RPMI7951 (cell line): ENCODE measurements at places on chromosomes 2 and 18. TPM values are rescaled to one million over a fixed set of nuclear protein-coding genes. Genes with fewer than 3 reads are reported as not detected.

GRCh38 chr2:55154525-55155030 is 77.5 kb downstream of the CLHC1 start:
- no peak for DNase-seq

- no peak for DNase-seq
Observed at GRCh38 chr2:118823633-118824032, 23.8 kb downstream of the EN1 start.

- DNase-seq = peak; percentile 54
Observed at GRCh38 chr2:226618875-226619605, 180.6 kb downstream of the IRS1 start.

DNA sequence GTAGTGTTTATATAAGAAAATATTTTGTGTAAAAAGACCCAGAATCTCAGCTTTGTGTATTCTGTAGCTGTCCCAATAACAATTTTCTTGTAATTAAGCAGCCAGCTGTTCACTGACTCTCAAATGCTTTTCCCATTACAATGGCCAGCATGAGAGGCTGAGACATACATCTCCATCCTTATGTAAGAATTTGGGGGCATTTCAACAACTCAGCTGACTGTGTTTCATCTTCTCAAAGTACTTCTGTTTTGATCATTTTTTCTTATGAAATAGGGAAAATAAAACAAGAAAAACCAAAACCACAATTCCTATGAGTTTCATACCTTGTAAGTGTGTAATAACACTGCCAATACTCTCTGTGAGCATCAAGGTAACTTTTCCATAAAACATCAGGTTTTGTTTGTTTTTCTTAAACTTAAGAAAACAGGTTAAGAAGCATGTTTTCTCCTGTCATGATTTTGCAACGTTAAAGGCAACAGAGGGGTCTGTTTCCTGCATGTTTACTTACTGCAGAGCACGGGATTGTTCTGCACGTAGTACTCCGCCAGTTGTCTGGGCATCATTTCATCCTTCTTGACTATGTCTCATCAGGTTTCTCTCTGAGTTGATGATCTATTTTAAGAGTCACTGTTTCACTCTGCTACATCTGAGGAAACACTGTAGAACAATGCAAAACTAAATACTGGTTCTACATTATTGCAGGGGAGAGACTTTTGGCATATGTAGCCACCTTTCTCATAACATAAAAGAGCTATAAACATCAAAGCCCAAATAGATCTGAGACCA is 62.9 kb upstream of the CYRIA start:
- DNase-seq = no peak

DNA sequence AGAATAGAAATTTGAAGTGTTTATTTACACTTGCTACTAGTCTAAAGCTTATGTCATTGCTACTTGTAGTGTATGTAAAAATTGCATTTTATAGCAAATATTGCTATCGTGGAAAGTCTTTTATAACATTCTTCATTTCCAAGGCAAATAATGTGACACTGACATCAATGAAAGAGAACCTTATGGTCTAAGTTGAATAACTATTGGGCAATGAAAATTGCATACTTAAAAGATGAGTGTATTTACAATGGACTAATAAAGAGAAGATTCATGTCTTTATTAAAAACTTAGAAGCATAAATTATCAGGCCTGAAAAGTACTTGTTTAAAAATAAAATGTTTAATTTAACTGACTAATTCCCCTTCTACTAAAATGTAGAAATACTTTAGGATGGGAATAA is 82.2 kb downstream of the LRP1B start:
- no peak for DNase-seq

- DNase-seq = no peak
Observed at GRCh38 chr2:60838481-60838880, 42.9 kb upstream of the REL start.

DNA sequence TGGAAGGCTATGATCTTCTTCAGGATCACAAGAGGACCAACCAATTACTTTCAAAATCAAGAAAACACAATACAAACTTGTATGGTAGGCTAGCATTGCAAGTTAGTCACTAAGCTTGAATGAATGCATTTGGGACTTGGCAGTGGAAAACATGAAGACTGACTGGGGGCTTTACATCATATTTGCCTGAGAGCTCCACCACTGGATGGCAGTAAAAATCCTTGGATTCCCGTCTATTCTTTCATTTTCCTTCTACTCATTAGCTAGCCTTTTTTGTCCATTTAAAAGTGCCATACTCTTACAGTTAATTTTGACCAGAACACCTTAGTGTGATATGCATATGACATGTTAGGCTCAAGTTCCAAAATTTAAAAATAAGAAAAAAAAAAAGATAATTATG is 63.5 kb upstream of the RASGRP3 start:
- peak; percentile 80 for DNase-seq

DNA sequence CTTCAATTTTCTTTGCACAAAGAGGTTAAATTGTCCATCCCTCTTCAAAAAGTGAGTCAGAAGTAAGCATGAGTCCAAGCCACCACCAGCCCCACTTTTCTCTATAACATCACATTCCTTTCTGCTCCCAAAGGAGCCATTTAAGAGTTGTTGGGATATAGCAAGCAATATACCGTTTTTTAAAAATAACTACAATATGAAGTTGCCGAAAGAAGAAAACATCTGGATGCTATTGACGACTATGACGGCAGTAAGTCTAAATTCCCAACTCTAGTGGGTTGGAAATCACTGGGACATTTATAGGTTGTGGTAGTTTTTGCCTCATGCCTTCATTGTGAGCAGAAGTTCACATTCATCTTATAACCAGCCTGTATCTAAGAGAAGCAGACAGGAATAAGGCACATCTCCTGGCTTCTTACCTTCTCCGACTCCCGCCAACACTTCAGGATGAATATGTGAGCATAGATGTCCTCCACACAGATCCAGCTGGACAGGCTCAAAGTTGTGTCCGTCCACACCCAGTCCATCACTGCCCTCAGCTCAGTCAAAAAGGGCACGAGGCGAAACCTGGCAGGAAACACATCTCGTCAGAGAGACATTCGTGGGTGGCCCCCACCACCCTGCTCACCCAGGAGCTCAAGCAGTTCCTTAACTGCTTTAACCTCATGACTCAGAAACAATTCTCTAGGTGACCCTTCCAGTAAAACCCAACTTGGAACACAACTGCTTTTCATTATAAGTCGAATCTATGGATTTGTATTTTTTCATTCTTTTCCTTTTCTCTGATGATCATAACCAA is 163.6 kb downstream of the NAPG start:
- DNase-seq = no peak

GRCh38 chr18:70636991-70637390 is 348.1 kb downstream of the SOCS6 start:
- no peak for DNase-seq

GRCh38 chr18:74116633-74117554 is 30.7 kb downstream of the FBXO15 start:
- DNase-seq = peak; percentile 45

DNA sequence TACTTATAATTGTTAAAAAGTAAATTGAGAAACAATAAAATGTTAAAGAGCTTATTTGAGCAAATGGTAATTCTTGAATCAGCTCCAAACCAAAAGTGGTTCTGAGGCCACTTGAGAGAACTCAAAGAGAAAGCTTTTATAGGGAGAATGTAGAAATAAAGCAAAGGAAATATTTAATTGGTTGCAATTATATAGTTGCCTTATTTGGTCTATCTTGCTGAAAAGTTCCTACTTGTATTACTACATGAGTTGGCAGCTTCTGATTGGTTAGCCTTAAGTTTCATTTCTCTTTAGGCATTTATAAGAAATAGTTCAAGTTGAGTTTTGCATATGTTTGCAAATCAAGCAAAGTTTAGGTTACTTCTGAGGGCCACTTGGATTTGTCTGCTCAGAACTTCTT is 38.1 kb downstream of the SCN2A start:
- peak; percentile 4 for DNase-seq

- no peak for DNase-seq
Observed at GRCh38 chr2:207045531-207045930, 106.2 kb downstream of the CPO start.

DNA sequence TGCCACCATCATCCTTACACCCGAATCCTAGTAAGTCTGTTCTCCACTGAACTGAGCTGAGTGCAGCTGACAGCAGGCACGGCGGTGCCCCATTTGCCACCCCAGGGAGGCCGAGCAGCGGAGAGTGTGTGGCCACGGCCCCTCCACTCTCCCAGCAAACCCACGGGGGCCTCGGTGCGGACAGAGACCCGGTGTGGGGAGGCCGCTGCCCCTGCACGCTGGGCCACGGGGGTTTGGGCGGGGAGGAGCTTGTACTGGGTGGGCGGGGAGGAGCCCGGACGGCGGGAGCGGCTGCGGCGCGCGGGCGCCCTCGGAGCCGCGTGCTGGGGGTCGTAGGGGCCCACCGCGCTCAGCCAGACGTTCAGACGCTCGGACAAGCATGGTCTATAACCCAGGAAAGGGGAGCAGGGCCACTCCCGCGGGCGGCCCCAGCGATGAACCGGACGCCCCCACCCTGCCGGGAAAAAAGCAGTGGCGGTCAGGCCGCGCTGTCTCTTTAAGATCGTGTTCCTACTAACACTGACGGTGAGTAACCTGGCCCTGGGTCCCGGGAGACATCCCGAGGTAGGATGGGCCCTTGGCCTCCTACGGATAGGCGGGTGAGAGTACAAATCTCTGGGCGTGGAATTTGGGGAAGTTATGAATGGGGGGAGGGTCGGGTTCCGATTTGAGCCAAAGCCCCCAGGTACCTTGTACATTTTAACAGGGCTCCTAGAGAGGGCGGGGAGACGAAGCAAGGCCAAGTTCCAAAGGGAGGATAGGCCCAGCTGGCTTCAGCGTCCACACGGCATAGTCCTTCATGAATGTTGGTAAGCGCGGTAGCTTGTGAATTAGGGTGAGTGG is at the start of gene ITPRIPL1:
ITPRIPL1 (plus strand) TSS at position 277 of the 843 bp plus-strand sequence; CDS start at position 800, 523 bp downstream.
- no peak for DNase-seq

DNA sequence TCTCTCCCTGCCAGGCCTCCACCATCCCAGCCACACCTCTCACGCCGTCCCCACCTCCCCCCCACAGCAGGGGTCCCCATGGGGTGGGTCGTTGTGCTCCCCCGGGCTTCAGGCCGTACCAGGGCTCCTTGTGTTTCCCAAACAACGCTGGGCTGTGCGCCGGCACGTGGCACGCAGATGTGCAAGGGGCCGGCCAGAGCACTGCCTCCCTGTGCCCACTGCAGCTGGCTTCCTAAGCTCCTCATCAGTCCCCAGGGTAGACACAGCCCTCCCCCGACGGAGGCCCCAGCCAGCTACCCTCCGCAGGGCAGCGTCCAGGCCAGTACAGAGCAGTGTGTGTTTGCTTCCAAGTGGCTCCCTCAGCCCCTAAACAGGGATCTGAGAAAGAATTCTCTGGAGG is 34.0 kb downstream of the BIN1 start:
- DNase-seq = no peak

DNA sequence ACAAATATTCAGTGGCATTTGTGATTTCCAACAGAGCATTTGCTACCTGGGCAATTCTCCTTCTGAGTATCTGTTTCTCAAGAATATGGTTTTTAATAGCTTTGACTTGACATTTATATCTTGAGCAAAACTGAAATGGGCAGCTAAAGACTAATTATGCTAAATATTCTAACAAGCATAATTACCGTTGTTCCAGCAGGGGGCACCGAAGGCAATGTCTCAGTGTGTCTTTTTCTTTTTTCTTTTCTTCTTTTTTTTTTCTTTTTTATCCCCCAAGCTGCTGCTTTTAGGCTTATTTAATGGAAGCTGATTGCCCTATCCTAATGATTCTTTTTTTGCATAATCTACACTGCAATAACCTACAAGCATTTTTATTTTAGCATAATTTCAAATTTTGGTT is 138.9 kb upstream of the NABP1 start:
- DNase-seq = peak; percentile 38

DNA sequence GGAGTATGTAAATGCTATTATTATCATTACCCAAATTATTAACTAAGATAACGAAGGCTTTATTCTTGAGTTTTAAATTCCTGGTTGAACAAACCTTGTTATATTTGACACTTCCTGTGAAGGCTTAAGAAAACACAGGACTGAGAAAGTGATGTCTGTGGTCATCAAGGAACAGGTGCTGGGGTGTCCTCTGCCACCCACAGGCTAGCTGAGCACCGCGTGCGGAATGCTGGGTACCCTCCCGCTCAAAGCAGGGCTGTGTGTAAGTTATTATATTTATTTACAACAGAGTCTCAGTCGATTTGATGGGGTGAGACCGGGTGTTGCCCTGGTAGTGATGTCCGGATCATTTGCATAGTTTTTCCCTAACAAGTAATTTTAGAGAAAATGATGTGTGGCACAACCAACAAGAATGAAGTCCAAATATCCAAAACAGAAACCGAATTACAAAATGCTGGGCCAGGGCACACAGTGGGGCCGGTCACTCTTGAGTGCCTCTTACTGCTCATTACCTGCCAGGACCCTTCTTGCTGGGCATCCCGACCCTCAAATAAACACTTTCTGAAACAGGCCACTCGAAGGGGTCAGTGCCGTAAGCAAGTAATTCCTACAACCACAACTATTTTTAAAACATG is 49.2 kb downstream of the TMEM18 start:
- no peak for DNase-seq

GRCh38 chr2:144364944-144365738 is 154.8 kb downstream of the ZEB2 start:
- DNase-seq = peak; percentile 90

GRCh38 chr18:79611040-79611681 is 68.4 kb upstream of the CTDP1 start:
- peak; percentile 30 for DNase-seq

DNA sequence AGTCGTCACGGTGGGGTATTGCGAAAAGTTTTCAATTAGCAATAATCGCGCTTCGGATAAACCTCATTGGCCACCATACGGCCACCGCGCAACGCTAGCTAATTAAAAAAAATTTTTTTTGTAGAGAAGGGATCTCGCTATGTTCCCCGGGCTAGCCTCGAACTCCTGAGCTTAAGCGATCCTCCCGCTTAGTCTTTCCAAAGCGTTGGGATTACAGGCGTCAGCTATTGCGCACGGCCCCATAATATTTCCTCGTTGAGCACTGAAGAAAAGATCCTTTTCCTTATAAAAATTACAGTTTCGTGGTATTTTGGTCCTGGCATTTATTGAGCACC is 759 bp upstream of the ACTR1B start:
- DNase-seq = peak; percentile 26

DNA sequence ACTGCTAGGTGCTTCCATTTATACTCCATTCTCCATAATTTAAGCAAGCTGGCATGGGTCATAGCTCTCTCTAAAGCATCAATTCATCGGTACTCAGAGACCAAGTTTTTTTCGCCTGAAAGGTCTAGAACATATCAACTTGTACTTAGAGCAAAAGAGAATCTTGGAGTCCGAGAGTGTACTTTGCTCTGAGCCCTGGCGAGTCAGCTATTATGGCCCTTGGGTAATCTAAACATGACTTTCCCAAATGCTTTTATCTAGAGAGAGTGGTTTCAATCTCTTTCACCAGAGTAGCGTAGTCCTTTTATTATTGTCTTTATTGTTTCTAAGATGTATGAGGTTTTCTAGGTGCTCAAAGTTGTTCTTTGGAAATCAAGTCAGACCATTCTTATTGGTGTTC is 34.4 kb downstream of the MAIP1 start:
- no peak for DNase-seq

RHOB gene
- total RNA-seq = 33.5 and 35.8 TPM in 2 replicates

ACADL gene
- not detected in 2 replicates for total RNA-seq

SOCS6 gene
- total RNA-seq = 20.1 and 27.6 TPM in 2 replicates

AAMP gene
- 126 and 163 TPM in 2 replicates for total RNA-seq

IL37 gene
- 0.36 and 0.49 TPM in 2 replicates for total RNA-seq

ZFP36L2 gene
- 6.4 and 9.1 TPM in 2 replicates for total RNA-seq

SKOR2 gene
- not detected in 2 replicates for total RNA-seq

LRRTM1 gene
- total RNA-seq = not detected in 2 replicates

MC4R gene
- total RNA-seq = not detected in 2 replicates

PLEK gene
- not detected in 2 replicates for total RNA-seq
